ENCODE measurements at places on chromosomes 4 and X. TPM values are rescaled to one million over a fixed set of nuclear protein-coding genes. Genes with fewer than 3 reads are reported as not detected.

SPACA5 gene
- total RNA-seq: not detected

AWAT2 gene
- total RNA-seq: not detected

DUSP9 gene
- total RNA-seq: not detected

GRSF1 gene
- total RNA-seq: 121 TPM

CT45A2 gene
- total RNA-seq: not detected
